Kasumi-1 (cell line): ENCODE measurements at places on chromosomes 2 and 18.

- DNase-seq: no peak
Measured at GRCh38 chr18:57906852-57907251, 103.7 kb upstream of the ATP8B1 start.

- no peak for DNase-seq
Measured at GRCh38 chr2:185796758-185797157, 58.2 kb downstream of the FSIP2 start.

GRCh38 chr2:126888046-126888445 lies 10.6 kb upstream of the TEX51 start:
- no peak for DNase-seq

DNA sequence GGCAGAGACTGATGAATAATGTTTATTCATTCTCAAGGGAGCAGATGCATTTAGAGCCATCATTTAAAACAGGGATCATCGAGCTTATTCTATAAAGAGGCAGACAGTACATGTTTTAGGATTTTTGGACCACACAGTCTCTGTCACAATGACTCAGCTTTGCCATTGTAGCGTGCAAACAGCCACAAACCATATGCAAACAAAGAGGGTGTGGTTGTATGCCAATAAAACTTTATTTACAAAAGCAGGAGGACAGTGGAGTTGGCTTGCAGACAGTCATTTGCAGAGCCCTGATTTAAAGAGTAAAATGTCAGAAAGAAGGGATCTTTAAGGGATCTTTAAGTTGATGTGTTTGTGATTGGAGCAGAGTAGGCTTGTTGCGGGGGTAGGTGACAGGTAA lies 51.5 kb downstream of the SMIM21 start:
- DNase-seq: no peak

DNA sequence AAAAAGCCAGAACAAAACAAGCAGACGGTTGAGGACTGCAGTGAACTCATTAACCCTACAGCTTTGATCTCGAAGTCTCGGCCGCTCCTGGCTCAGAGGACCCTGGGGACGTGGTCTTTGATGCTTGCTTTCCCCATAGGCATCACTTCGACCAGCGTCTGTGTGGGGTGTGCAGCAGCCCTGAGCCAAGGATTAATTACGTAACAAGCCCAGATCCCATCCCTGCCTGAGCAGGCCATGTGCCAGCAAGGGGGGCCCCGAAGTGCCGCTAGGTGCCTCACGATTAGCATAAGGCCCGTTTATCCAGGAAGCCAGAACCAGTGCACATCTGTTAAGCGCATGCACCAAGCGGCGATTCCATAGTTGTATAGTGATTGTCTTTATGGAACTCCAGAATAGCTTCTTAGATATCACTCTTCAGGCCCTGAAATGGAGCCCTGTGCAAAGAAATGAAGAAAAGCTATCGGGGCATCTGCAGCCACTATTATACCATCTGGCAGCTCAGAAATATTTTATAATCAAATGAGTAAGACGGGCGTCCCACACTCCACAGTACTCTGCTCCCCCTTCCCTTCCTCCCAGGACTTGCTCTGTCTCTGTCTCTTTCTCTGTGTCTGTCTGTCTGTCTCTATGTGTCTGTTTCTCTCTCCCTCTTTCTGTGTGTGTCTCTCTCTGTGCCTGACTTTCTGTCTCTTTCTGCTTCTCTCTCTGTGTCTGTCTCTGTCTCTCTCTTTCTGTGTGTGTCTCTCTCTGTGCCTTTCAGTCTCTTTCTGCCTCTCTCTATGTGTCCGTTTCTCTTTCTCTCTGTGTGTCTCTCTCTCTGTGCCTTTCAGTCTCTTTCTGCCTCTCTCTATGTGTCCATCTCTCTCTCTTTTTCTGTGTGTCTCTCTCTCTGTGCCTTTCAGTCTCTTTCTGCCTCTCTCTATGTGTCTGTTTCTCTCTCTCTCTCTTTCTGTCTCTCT lies 41.7 kb downstream of the HPCAL1 start:
- peak; percentile 20 for DNase-seq

DNA sequence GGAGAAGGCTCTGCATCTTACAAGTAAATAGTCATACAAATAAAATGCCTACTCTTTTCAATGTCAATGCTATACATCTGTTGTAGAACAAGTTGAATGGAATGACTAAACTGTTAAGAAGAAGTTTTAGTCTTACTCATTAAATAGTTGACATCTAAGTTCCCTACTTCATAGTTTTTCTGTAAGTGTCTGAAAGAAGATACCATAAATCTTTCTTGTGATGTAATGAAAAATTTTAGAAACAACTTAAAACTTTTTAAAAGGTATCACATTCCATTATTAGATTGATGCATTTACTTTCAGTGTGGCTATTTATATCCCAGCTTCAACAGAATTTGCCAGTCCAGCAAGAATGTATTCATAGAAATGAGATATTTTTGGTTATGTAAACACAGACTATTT lies 185.2 kb upstream of the EPC2 start:
- no peak for DNase-seq

GRCh38 chr18:63897072-63897471 lies 9.6 kb downstream of the SERPINB2 start:
- no peak for DNase-seq

DNA sequence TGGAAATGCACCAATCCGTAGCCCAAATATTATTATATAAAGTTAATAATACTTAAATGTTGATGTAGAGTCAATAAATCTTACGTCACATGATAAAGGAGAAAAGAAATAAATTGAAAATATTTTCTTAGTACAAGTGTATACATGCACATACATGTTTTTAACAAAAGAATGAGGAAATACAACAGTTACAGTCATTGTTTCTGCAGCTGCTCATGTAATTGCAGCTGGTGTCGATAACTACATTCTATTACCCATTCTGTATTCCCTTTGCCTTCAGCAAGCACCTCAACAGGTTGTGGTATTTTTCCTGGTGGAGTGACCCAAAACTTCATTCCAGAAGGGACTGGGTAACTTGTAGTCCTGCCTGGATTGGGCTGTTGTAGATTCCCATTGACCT lies 377.8 kb upstream of the FSIP2 start:
- no peak for DNase-seq

DNA sequence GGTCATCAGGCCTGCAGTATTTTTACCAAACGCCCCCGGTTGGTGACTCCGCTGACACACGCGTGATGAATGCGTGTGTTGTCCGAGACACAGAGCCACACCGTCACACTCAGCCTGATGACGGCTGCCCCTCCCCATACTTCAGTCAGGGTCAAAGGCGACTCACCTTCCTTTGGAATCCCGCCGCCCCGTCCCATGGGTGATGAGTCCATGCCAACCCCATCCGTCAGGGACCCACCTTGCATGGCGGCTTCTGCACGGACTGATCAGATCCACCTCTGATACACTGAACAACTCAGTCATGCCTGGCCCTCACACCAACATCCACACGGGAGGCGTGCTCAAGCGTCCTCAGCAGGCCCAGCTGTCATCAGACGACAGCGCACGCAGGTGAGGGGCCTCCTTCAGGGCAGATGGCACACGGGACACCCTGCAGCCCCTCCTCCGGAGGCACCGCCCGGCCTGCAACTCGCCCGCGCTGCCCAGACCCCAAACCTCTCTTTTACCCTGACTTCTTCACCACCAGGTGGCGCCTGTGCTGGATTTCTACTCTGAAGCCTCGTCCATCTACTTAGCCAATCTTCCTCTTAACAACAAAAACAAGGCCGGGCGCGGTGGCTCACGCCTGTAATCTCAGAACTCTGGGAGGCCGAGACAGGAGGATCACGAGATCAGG lies 89.2 kb downstream of the ZNF516 start:
- DNase-seq: peak; percentile 56

- DNase-seq: no peak
Measured at GRCh38 chr2:138390316-138390945, 111.1 kb upstream of the SPOPL start.

DNA sequence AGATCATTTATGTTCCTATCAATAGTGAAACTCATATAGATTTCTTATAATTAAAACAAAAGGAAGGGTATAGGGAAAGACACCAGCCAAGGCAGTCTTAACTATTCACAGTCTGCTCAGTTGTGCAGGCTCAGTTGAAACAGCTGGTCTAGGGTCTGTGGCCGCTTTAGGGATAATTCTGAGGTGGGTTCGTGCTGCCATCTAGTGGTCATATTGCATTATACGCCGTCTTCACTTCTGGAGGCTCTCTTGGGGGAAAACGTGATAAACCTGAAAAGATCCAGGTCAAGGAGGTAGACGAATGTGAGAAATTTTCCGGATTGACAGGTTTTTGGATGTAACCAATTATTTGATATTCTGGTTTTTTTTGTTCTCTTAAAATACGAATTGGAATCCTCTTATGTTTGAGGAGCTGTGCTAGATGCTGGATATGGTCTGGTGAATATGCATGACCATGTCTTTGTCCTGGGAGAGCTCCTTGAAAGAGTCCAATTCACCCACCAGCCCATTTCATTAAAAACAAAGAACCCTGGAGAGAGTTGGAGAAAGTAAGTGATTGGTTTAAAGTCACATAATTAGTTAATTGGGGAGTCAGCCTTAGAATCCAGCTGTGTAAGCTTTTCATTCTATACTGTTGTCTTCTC lies 492.4 kb downstream of the PLCL1 start:
- DNase-seq: peak; percentile 75

GRCh38 chr2:143640826-143641225 lies 511.6 kb downstream of the ARHGAP15 start:
- no peak for DNase-seq

DNA sequence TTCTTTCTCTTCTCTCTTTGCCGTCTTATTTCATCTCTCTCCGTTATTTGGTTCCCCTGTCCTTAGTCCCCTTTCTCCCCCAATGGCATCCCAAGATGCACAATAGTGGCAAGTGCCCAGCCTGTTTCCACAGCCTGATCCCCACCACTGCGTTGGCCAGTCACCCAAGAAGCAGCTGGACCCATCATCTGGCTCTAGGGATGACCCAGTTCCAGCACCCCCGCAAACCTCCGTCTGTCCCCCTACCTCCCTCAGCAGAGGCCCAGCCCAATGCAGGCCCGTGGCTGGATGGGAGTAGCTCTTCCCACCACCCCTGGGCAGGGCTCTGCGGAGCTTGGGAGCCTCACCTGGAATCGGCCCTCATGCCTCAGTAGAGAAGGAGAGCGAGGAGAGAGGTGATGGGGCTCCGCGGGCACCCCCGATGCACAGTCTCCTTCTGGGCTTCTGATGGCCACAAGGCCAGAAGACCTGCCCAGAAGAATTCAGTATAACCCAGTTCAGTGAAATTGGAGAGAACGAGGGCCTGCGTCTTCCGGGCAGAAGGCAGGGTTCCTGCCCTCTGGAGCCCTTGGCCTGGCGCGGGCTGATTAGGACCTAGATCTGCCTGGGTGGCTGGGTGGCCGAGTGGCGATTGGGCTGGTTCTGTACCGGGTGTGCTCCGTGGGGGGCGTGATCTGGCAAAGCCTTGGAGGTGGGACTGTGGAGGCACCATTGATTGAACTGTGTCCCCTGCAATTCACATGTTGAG lies 50.9 kb downstream of the RRM2 start:
- no peak for DNase-seq

- DNase-seq: no peak
Measured at GRCh38 chr2:148756292-148756975, 111.9 kb downstream of the EPC2 start.

GRCh38 chr2:12430407-12431133 lies 286.2 kb upstream of the TRIB2 start:
- peak; percentile 25 for DNase-seq
